ENCODE measurements at places on chromosomes 6 and 20. TPM values are rescaled to one million over a fixed set of nuclear protein-coding genes. Genes with fewer than 3 reads are reported as not detected.

MAFB gene
- 53.4 TPM for total RNA-seq

SLC22A3 gene
- 55.2 TPM for total RNA-seq

MICB gene
- 14.4 TPM for total RNA-seq

TREML2 gene
- total RNA-seq, result not detected

IRAK1BP1 gene
- total RNA-seq, result 6.0 TPM

C20orf141 gene
- total RNA-seq, result not detected

TAAR1 gene
- not detected for total RNA-seq

PNPLA1 gene
- 0.30 TPM for total RNA-seq

LPA gene
- not detected for total RNA-seq

SRSF3 gene
- total RNA-seq, result 133 TPM

All from upper lobe of left lung (tissue), 6 donors.